ENCODE measurements at places on chromosomes 2 and 18.

- DNase-seq, result no peak
These were observed 57.1 kb downstream of the SNORC start for GRCh38 chr2:232927032-232927792.

GRCh38 chr2:42847596-42848151, 55.3 kb upstream of the HAAO start:
- DNase-seq, result peak; percentile 41

DNA sequence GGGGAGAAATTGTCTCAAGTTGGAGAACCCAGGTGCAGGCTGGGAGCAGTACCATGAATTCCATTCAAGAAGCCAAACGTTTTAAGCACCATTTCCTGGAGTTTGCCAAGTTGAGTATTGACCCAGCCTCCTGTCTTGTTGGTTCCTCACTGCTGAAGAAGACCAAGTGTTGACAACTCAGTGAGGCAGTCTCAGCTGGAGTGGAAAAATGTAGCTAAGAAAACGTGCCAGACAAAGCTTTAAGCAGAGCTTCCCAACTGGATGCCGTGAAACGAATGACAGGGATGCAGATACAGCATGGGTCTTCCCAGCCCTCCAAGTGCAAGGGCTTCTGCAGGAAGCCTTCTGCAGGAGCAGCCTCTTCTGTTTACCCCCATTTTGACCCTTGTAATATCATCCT, 778 bp upstream of the INPP1 start:
- DNase-seq, result no peak

DNA sequence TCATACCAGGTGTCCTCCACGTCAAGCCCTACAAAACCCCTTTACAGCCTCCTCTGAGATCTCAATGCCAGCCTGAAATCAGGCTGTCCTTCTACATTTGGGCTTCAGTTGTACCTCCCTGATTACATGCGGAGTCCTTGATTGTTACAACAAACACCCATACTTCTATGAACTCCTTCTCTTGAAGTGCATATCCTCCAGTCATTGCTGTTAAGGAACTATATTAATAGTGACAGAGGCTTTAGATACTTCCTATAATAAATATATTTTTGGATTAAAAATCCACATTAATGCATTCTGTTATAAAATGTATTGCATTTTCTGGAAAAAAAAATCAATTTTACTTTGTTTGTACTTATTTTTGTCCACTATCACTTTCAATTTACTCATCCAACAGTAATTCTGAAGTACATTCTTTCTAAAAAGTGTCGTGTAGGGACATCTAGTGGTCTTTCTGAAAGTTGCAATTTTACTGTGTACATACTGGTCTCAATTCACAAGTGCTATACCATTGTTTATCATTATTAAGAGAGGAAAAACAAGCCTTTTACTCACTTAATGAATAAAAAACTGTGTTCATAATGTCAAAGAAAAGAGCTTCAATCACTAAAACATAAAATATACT, 316.4 kb downstream of the DSEL start:
- DNase-seq, result no peak

GRCh38 chr2:207952564-207953345, 72.6 kb downstream of the PLEKHM3 start:
- no peak for DNase-seq

- no peak for DNase-seq
These were observed 15.0 kb downstream of the SMAD4 start for GRCh38 chr18:51044928-51045585.

DNA sequence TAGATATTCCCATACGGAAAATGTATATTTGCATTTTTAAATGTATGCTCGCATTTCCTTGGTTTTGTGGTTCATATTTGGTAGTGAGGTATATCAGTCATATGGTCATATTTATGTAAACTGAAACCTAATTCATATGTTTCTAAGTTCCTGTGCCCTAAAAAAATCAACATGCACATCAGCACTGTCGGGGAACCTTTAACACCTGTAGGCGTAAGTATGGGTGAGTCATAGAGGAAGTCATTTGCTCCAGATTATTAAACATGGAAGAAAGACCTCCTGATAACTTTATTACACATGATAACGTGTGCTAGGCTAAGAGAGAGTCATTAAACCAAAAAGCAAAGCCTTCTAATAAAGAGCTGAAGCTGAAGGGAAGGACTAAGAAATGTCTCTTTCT, 437.7 kb downstream of the NRXN1 start:
- no peak for DNase-seq

DNA sequence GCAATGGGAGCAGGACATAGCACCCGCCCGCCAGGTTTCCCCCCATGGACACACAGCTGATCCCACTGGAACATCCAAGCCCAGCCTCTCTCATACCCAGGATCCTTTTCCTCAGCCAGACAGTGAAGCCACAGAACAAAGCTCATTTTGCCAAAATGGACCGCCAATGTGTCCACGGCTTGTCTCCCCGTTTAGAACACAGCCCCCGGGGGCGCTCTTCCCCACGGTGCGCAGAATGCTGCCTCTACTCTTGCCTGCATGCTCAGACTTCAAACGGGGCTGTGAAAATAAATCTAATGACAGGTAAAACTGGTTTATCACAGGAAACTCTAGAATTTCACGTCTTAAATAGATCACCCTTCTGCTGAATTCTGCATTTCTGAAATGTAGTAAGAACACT, 548.5 kb upstream of the ID2 start:
- no peak for DNase-seq

DNA sequence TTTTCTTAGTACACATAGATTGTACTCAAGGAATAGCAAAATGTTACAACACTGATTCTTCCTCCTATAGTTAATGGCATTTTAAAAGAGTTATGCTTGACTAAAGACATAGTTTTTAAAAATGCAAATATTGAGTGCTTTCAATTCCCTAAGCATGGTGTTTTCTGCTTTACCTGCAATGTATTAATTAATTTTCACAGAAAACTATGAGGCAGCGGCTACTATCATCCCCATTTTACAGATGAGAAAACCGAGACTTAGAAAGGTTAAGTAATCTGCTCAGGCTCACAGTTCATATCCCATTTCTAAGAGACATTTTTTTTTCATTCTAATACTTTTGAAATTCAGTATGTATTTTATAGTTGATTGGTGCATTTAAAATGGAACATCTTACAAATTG, 38.0 kb downstream of the BMP10 start:
- no peak for DNase-seq

DNA sequence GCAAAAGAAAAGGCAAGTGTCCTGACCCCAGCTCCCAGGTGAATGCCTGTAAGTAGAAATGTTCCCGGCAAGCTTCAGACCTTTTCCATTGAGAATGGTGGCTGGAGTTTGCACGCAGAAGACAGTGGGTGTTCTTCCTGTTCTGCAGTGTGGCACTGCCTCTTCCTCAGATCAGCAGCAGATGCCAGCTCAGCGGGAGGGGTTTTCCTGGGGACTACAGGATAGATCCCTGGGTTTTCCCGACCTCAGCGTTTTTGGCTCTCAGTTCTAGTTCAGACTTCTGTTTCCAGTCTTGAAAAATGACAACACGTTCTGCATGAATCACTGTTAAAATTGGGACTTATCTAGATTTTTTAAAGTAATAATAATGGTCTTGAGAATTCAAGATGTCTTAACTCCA, 39.2 kb downstream of the GRHL1 start:
- no peak for DNase-seq

DNA sequence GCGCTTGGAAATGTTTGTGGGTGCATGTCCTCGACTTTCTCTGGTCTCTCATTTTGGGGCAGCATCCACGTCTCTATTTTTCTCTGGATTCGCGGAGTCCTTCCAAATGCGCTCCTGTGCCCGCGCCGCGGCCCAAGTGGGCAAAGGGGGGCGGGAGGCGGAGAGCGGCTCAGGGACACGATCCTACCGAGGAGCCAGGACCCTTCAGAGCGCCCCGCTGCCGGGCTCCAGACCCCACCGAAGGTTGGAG, 990 bp downstream of the EPAS1 start:
- no peak for DNase-seq

- no peak for DNase-seq
These were observed 75.5 kb upstream of the STON1 start for GRCh38 chr2:48454504-48454903.

GRCh38 chr18:36181441-36181840, 5.9 kb upstream of the MOCOS start:
- DNase-seq, result no peak

DNA sequence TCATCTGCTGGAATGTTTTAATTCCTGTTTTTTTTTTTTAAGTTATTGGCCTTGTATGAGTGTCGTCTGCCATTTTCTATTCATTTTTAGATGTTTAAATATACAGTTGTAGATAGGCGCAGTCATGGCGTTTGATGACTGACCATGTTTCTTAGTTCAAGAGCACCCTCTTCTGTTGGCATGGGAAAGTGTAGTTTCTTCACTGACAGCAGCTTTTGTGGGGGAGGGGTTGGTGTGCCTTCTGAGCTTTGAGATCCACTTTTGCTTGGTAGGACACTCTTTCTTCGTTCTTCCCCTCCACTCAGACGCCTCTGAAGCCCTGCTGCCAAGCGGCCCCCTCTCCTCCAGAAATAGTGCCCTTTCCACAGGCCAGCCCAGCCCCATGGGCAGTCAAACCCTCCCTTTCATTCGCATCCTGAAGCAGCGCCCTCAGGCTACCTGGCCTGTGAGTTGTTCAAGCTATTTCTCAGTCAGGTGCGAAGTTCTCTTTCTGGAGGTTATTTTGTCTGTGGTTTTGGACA, 492.0 kb downstream of the TNS1 start:
- peak; percentile 78 for DNase-seq

GRCh38 chr2:127173057-127173456, 47.0 kb downstream of the CYP27C1 start:
- DNase-seq, result peak; percentile 62

GRCh38 chr2:232873292-232873908, 3.3 kb downstream of the SNORC start:
- DNase-seq, result peak; percentile 56

GRCh38 chr18:63832470-63832869, 55.0 kb upstream of the SERPINB2 start:
- DNase-seq, result no peak

DNA sequence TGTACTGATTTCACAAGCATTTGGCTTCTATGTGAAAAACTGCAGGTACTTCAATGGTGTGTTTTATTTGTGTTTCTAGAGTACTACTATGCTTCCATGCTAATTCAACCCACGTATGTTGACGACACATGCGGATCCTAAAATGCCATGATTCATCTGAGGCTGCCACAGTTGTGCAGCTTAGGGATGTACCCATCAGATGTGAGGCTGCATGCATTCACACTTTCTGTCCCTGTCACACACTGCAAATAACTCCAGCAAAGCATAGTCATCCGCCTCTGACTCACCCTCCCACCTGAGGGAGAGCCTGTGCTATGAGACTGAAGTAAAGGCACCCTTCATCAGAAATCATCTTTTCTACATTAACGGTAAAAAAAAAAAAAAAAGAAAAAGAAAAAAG, 22.1 kb upstream of the SERTAD2 start:
- DNase-seq, result no peak

DNA sequence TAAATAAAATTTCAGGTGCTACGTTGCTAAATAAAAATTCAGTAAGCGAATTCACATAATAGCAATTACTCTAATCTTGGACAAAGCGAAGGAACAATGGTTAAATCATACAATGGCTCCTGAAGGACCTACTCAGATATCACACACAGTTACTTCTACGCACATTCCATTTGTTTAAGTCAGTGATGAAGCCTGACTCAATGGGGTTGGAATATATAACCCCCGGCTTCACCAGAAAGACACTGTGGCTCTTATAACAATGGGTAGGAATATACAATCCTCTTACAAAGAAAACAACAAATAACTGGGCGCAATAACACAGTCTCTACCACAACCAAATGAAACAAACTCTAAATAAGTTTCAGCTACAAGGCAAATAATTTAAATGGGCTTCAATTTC, 349.5 kb downstream of the IRS1 start:
- DNase-seq, result no peak

DNA sequence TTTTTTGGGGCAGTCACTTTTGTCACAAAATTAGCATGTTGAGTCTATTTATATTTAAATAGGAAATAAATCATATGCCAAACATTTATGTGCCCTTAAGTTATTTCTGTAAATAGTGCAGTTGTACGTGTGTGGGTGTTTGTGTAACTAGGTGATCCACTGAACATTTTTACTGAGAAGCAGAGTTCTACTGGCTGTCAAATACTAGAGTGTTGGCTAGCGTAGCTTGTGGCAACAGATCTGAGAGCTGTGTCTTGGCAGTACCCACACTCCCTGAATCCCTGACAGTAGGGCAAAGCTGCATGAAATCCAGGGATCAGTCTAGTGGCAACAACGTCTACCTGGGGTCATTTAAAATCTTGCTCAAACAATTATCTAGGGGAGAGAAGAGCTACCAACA, 273.1 kb upstream of the SLC8A1 start:
- DNase-seq, result no peak

GRCh38 chr18:29217124-29217915, 1040.4 kb upstream of the CDH2 start:
- DNase-seq, result no peak

DNA sequence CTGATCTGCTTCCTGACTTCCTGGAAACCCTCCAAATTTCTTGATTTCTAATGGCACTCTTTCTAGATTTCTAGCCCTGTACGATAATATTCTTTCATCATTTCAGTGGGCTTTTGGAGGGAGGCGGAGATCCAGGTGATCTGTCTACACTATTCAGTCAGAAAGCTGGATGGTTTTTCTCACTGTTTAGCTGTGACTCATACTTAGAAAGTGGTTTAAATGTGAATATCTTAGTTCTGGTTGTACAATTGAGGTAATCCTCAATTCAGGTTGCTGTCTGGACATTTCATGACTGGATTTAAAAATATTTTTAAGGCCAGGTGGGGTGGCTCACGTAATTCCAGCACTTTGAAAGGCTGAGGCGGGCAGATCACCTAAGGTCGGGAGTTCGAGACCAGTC, 20.8 kb downstream of the SEH1L start:
- DNase-seq, result no peak

- no peak for DNase-seq
These were observed 273.3 kb upstream of the TCF4 start for GRCh38 chr18:55861266-55861665.

DNA sequence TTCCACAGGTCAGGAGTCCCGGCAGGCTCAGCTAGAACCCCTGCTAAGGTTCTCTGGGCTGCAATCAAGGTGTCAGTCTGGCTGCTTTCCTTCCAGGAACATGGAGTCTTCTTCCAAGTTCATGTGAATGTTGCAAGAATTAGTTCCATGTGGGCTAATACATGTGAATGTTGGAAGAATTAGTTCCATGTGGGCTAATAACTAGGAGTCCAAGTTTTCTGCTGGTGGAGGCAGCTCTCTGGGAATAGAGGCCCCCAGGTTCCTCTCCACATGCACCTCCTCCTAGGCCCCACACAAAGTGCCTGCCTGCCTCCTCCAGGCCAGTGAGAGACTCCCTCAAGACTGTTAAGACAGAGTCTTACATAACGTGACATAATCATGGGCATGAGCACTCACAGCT, 140.8 kb upstream of the SLC35G4 start:
- DNase-seq, result no peak

All from sciatic nerve (tissue), 2 donors.